Kidney glomerular epithelial cell (primary cell): ENCODE measurements at places on chromosomes 3 and 15.

- DNase-seq, result no peak
These were observed 227.2 kb upstream of the TP63 start for GRCh38 chr3:189404024-189404423.

GRCh38 chr3:152650177-152650576, 184.8 kb upstream of the P2RY1 start:
- DNase-seq, result no peak

GRCh38 chr3:122107171-122107570, 52.0 kb downstream of the CD86 start:
- no peak for DNase-seq

DNA sequence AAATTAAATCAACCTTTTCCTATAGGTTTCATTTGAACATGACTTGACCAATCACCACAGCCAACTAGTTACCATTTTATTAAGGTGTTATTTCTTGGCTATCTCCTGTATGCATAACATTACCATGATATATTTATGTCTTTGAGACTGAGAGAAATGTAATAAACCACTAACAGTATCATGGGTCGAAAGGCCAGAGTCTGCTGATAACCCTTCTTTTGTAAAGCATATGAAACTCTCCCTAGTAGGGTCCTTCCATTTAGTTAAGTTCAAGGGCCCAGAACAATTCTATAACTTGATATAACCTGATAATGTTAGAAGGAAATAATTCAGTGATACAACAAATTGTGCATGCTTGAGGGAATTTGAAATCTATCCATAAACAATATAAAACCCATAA, 14.3 kb upstream of the DPH6 start:
- DNase-seq, result no peak
